NCI-H2107 (cell line): ENCODE measurements at places on chromosomes 5 and 9.
A peak's percentile ranks its signal among the peaks of the same experiment; 100 is the strongest.

DNA sequence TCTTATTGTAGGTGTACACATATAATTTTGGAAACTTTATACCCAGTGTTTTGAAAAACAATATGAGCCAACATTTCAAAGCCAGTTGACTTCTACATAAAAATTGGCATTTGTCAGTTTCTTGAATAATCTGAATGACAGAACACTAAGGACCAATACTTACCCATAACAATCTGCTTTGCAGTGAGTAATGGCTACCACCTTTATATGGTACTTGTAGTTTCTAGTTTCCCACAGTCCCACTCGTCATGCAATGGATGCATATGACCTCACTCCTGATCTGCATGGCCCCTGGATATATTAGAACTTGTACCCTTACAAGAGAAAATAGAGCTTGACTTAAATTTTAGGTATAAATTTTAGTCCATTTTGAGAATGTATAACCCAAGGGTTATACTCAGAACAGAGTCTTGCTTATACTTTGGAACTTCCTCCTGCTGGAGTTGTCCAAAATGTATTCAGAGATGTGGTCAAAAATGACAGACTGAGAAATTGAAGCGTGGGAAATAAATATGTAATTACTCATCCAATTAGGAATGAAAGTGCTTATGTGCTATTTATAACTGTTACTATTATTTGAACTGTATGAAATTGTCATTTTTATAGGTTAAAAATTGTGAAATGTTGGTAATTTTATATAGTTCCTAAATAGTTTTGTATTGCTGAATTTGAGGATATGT lies 19.5 kb downstream of the XRCC4 start:
- no peak for DNase-seq

- DNase-seq: no peak
These were observed 38.9 kb downstream of the ADAMTS2 start for GRCh38 chr5:179306191-179307012.

- DNase-seq: no peak
These were observed 18.3 kb downstream of the CCNJL start for GRCh38 chr5:160293901-160294561.

DNA sequence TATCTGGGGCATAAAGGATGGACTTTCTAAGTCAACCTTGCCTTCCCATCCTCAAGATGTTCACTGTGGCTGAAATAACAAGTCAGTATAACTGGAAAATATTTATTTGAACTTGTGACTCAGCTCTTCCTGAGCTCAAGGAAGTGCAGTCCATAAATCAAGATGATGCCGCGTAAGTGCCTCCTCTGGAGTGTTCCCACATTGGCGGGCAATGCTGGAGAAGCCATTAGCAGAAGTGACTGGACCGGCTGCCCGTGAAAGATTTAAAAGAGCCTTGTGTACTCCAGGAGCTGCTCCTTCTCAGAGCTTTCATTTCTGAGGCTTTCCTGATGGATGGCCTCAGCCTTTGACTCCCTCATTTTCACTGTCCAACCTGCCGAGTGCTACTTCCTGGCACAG lies 17.4 kb downstream of the TMOD1 start:
- DNase-seq: no peak

- DNase-seq: no peak
These were observed 481.1 kb upstream of the ZNF608 start for GRCh38 chr5:125227333-125228095.

GRCh38 chr5:147727200-147727599 lies 55.3 kb downstream of the JAKMIP2 start:
- no peak for DNase-seq

DNA sequence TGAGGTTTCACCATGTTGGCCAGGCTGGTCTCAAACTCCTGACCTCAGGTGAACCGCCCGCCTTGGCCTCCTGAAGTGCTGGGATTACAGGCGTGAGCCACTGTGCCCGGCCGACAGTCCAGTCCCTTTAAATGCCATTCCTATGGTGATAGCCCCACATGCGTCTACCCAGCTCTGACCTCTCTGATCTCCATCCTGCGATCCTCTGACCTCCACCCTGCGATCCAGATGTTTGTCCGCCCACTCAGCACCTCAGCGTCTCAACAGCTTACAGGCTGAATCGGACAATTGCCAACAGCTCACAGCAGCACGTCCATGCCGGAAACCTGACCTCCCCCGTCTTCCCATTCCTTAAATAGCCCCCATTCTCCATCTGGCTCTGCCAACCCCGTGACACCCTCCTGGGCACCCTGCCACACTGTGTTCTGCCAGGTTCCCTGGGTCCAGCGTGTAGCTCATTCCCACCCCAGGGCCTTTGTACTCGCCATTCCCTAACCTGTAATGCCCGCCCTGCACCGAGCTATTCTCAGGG lies 44.0 kb upstream of the RNU6ATAC start:
- DNase-seq: no peak

DNA sequence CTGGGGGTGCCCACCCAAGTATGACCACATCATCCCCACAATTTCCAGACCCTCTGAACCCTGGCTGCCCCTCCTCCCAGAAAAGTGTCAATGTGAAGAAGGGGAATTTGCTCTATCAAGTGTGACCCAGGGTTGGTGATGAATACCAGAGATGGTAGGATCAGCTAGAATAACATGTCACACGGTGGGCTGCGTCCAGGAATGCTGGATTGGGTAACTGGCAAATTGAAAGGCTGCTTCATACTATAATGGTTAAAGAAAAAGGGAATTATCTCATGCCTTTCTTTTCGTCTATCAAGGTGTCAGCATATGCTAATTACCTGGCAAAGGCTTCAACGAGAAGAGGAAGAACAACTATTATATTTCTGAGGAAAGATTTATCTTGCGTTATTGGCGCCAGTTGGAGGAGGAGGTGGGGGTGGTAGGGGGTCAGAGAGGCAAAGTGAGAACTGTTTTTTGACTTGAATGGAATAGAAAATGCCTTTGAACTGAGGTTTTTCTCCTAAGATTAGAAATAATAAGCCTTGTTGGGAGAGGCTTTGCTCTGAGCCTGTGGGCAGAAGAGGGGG lies 27.8 kb upstream of the ARAP3 start:
- no peak for DNase-seq

DNA sequence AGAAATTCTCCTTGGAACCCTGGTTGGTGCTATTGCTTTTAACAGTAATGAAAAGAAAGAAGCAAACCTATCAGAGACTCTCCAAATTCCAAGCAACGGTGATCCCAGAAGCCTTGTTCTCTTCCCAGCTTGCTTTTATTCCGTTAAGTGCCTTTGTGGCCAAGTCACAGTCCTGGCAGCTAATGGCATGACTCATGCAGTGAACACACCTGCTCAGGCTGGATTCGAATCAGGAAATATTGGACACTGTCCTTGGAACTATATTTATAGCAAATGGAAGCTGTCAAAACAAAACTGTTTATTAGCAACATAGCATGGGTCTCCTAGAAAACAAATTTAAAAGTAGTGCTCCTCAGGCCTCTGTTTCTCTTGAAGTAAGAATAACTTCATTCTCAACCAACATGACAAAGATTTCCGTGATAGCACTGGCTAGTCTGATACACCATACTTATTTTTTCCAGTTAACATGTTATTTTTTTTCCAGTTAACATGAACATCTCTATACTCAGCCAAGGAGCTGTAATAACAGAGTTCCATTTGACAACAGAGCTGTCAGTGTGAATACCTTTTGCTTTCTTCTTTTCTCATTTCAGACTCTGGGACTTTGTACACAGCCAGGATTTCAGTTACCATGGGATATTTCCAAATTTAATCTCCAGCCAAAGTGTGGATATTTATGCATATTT lies 502.4 kb downstream of the GADD45G start:
- peak; percentile 62 for DNase-seq

GRCh38 chr5:10746711-10747110 lies 14.3 kb downstream of the DAP start:
- DNase-seq: peak; percentile 14

DNA sequence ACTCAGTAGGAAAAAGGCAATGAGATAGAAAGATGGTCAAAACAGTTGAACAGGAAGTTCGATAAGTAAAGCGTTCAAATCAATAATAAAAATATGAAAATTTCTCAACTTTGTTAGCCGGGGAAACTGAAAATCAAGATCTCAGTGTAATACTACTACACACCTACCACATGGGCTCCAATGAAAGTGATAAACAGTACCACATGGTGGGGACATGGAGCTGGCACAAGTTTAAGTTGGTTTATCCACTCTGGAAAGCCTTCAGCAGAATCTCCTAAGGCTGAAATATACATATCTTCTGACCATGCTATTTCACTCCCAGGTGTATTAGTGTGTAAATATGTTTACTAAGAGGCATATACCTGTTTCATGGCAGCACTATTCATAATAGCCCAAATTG lies 126.8 kb downstream of the NXNL2 start:
- DNase-seq: no peak

DNA sequence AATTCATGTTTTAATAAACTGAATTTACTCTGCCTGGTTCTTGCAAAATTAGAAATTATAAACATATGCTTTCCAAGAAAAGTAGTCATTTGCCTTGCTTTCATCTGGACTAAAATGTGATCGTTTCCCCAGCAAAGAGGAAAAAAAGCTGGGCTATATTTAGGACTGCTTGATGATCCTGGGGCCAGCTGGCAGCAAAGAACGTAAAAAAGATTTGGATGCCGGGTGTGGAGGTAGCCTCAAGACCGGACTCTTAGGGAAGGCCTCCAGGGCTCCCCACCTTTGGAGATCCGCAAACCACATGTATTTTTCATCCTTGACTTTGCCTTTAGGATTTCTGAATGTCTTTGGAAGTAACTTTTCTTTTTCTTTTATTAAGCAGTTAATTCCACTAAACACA lies 156.1 kb upstream of the SEMA6A start:
- DNase-seq: no peak

DNA sequence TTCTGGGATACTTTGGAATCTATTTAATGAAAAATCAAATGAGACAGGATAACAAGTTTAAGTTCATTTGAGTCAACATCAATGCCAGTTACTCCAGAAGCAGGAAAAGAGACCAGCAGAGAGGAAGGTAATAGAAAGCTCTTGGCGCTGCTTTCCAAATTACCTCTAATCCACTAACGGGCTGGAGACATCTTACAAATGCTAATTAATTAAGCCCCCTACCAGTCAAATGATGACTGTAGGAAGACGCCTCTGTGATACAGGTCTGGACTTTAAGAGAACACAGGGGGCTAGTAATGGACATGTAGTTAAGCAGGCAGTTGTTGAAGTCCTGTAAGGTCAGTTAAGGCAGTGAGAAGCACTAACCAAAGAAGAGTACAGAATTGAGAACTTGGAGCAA lies 65.3 kb upstream of the HTR4 start:
- DNase-seq: no peak

- no peak for DNase-seq
These were observed 39.8 kb upstream of the CRB2 start for GRCh38 chr9:123316053-123316718.

DNA sequence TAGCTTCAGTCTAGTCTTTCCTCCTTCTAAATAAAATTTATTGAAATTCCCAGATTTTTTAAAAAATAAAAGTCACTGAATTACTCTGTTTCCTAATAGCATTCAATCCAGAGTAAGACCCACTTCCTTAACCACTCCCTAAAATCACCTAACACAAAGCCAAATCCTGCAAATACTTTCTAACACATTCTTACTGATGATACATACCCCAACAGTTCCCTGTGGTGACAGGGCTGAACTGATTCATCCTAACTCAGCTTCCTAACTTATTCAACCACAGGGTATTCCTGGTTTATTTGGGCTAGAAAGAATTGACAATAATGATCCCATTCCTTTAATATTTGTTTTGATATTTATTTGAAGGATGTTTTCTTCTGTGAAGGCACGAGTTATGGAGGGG lies 40.7 kb upstream of the ZNF300 start:
- no peak for DNase-seq

DNA sequence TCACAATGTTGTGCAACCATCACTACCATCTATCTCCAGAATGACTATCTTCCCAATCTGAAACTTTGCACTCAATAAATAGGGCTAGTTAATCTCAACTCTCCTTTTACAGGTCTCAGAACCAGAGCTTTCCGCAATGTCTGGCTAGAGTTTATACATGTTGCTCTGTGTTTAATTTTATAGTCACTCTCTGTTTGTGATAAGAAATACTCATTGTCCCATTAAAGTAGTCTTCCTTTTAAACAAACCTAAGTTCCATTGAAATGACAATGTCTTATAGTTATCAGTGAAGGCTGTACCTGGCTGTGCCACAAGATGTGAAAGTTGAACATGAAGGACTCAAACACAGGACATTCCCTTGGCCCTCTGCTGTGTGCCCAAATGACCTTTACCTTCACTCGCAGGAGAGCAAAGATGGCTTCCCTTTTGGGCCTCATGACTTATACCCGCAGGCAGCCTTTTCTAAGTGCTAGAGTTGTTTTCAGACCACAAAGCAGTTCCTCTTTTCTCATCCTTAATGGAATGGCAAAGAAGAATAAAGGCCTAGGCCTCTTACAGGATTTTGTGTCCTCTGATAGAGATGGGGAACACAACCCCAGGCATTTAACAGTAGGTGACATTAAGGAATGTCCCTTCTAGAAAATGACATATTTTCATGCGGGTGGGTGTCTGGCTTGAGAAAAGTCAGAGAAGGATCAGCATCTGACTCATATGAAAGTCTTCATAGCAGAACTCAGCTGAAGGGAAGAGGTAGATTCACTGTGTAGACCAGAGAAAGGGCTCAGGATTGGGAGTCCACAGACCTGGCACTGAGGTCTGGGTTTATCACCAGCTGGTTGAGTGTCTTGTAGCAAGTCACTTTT lies 69.6 kb upstream of the ATP10B start:
- DNase-seq: no peak

DNA sequence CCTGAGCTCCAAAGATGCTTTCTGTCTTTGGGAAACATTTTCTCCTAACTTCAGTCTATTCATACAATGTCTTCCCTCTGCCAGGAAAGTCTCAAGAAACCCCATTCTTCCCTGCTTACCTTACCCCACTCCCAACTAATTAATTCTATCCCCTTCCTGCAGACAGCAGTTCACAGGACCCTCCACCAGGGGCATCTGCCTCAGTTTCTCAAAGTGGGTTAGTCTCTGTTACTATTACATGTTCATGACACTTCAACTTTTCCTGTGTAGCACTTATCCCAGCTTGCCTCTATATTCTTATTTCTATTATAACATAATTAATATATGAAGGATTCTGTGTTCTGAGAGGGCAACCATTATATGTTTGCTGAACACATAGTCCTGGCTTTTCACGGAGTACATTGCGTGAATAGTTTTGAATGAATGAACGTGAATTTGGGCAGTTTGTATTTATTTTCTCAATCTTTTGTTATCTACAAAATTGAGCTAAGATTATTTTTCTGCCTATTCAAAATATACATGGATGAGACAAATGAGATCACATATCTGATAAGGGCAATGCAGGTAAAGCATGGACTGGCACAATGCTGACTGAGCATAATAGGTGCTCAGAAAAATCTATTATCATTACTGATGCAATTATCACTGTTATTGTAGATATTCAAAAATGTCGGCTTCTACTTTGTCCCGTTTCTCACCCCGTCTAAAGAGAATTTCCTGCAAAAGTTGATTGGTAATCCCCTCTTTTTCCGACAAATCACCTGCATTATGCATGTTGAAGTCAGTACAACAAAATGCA lies 341.1 kb downstream of the BRINP1 start:
- no peak for DNase-seq
